ENCODE measurements at places on chromosomes 5 and 9.

DNA sequence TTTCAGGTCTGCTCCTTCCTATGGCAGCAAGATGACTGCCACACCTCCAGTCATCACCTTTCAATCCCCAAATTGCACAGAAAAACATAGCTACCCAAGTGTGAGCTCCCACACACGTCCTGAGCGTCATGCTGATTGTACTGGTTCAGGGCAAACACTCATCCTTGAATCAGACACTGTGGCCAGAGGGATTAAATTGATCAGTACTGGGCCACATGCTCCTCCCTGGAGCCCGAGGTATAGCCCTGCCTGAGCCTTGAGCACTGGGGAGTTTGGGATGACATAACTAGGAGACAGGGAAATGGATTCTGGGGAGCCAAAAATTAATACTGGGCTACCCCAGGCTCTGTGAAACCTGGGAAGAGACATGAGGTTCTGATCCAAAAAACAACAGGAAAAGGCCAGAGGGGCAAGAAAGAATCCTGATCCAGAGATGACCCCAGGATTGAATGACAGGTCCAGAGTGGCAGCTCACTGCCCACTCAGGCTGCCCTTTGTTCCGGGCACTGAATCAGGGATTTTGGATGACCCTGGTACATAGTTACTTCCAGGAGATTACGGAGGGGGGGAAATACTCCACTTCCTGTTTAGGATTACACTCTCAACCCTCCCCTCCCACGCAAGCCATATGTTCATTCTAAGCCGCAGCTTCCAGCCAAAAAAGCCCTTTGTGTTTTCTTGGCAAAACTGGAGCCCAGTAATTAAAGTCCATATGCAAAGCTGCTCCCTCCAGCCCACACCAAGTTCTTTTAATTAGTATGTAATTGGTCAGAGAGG is 141.6 kb upstream of the SPRY4 start:
- DNase-seq: peak; percentile 12

- DNase-seq: no peak
Measured at GRCh38 chr5:31186672-31187267, 6.7 kb upstream of the CDH6 start.

GRCh38 chr5:173242079-173242478 is 7.1 kb upstream of the NKX2-5 start:
- DNase-seq: no peak

GRCh38 chr5:72477644-72478043 is 29.6 kb downstream of the ZNF366 start:
- DNase-seq: no peak

DNA sequence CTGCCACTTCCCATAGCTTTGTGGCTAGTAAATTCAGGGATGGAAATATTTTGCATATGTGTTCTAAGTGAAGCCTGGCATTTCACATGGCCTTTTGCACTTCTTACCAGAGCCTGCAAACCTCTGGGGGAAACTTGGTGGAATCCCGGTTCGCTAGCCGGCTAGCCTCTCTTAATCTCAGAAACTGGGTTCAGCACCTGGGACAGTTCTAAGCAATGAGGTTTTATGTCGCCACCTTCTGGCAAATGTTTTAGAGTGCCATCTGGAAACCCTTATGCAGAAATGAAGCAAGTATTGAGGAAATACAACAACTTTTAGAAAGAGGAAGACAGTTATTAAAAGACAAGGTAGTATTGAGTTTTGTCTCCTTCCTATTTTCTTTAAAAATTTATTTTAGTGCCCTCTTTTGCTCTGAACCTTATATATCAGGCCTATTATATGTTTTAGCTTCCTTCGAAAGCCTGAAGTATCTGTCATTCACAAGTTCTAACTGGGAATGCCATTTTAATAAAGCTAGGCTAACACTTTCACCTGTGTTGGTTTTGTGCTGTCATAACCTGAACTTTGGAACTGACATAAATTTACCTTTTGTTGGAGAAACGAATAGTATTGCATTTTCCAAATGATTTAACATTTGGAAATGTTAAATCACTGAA is 963 bp upstream of the HTR1A start:
- DNase-seq: no peak

DNA sequence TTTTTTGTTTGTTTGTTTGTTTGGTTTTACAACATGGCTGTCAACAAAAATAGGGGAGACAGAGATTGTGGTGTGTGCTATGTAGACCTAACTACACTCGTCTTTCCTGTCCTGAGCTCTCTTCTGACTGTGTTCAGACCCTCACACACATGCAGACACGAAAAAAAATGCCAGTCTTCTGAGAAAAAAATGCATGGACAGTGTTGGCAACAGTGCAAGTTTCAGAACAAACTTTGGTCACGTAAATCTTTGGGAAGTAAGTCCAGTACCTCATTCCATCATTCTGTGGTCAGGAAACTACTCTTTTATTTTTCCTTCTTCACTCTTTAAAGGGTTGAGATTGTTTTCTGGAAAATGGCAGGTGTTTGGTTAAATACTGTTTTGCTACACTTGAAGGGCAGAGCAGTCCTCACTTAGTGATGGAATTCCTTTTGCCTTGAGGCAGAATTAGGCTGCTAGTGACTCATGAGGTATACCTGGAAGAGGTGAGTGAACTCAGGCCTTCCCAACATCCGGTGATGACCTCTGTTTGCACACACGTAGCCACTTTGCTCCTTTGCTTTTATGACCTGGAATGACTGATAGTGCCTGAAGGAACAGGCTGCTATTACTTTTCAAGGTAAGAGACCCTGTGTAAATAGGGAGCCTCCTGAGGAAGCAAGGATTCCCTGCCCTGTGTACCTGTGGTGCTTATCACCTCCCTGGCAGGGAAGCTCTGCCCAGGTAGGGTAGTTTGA is 81.6 kb upstream of the TNFAIP8 start:
- no peak for DNase-seq

DNA sequence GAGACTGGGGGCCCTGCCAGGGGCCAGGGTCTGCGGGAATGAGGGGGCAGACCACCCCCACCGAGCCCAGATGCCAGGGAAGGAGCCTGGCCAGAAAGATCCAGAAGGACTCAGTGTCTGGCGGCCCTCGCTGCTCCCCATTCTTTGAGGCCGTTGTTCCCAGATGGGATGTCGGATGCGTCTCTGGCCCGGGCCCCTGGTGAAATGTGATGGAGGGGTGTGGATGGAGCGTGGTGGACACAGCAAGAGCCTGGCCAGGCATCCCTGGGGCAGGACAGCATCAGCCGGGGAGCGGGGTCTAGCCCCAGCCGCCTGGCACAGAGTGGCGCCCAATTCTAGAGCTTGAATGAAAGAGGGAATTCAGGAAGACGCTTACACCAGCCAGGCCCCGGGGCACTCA is 46.2 kb upstream of the NKD2 start:
- no peak for DNase-seq

DNA sequence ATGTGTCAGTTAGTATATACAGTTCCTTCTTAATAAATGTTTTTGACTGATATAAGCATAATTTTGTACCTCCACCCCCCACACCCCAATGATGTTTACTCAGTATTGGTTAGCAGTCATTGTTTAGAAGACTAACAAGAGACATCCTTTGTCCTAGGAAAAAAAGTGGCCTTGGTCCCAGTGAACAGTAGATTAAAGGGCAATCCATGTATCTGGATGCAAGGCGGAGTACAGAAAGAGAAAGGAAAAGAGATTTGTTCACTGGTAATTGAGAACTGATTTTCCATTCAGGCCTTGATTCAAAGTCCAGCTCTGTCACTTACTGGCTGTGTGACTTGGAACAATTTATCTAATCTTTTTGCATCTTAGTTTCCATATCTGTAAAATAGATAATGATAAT is 4.6 kb downstream of the RALGPS1 start:
- no peak for DNase-seq

DNA sequence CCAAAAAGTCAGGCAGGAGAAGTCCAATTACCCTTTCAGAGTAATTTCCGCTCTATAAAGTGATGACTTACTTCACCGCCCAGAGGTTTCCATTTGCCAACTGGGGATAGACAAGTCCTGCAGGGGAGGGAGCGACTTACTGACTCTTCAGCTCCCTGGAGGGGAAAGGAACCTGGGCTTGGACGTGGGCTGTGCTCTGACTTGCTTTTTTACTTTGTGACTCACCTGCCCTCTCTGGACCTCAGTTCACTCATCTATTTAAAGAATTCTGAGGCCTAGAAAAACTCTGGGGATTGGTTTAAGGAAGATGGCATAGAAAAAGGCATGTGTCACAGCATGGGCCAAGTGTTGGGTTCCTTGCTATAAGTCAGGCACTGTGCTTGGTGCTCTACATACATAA is 180.4 kb upstream of the TRIM32 start:
- no peak for DNase-seq

GRCh38 chr5:175306381-175306780 is 137.6 kb downstream of the DRD1 start:
- DNase-seq: no peak

DNA sequence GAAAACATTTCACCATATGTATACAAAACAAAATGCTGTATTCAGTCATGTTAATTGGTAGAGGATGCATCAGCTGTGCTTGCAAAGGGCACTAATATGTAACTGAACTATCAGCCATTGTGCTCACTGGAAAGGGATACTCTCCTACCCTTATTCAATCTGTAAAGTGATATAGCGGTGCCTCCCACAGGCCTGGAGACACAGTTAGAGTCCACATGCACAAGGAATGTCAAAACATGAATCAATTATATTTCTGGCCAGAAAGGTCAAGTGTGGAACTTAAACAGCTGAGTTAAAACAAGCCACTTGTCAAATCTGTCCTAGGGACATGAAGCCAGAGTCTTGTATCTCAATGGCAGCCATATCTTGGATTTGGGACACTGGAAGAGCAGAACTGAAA is 71.2 kb upstream of the IZUMO3 start:
- DNase-seq: no peak

DNA sequence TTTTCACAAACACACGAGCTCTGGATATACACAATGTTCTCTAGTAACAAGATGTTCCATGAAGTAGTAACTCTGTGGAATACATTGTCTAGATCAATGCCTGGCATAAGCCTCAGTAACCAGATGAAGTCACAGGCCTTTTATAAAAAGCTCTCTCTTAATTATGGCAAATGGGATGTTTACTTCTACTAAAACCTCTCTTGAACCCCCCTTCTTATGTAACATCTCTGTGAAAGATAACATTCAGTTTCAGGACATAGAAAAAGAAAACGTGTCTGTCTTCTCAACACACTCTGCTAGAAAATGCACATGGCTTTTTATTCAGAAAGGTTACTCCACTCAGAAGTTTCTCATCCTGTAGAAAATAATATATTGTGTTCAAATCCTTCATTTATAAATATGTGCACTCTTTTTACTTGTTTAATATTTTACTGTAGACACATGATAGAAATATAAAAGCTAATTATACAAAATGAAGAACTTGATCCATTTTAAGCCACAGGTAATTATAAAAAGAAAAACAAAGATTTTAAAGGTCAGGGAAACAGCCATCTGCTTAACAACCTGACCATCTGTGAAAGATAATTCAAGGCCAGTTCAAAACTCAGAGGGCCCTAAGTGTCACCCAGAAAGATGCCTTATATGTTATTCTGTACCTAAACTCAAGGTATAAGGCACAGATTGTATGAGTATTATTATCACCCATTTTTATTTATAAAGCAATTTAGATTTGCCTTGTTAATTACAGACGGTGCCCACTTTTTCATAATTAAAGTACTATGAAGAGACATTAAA is 812.0 kb downstream of the CDH18 start:
- DNase-seq: no peak

DNA sequence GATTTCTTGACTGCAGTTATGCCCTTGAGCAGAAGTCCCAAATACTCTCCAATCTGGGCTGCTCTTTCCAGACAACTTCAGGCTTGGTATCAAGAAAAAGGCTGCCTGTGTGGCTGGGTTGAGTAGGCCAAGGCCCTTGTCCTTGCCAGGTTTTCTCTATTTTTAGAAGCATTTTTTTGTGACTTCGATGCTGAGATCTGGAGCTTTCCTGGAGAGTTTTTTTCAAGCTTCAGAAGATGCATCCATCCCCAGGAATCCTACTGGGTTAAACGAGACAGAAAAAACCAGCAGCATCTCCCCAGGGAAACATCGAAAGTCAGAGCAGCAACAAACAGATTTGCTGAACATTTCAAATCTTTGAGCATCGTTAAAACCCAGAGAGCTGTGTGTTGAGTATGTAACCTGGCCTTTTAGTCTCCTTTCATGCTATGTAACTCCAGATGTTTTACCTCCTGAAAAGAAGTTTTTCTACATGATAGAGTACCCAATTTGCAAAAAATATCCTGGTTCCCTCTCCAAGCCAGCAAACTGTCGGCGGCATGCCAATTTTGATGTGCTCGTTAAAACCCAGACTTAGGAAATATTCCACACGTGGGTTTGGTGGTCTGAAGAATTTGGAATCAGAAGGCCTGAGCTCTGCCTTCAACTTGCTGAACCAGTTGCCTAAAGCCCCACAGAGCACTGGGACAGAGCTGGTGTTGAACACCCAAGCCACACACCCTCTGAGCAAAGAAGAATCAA is 98.1 kb upstream of the ALDH1B1 start:
- no peak for DNase-seq

DNA sequence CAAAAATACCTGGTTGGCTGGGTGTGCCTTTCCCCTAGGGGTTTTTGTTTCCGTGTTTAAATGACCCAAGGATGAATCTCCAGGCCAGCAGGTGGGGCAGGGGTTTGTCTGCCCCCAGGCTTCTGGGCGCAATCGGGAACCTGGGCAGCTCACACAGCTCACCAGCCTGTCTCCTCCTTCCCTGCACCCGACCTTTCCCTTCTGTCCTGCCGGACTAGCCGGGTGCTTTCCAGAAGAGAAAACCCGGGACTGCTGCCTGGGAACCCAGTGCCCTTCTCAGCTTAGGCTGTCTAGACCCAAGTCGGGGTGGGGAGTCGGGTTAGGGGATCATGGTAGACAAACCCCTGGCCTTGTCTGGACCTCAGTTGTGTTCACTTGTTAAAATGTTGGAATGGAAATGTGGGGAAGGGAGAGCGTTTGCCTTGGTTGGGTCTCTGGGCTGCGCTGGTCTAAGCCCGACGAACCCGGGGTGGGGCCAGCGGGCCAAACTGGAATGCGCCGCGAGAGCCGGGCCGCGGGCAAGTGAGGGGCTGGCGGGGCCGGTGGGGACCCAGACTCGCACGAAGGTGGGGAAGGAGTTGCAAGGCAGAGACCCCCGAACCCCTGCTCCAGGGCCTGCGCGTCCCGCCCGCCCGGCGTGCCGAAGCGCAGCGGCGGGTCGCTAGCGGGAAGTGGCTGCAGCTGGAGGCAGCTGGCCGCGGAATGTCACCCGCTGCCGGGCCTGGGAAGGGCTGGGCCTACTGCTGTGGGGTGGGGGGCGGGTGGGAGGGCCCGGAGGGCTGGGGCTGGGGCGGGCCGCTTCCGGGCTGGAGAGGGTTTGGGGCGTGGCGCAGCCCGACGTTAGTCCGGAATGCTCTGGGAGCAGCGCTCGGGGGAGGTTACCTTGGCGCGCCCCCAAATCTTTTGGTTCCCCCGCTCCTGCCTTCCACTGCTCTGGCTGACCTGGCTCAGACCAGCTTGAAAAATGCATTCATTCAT is 84.6 kb downstream of the DAB2IP start:
- no peak for DNase-seq

DNA sequence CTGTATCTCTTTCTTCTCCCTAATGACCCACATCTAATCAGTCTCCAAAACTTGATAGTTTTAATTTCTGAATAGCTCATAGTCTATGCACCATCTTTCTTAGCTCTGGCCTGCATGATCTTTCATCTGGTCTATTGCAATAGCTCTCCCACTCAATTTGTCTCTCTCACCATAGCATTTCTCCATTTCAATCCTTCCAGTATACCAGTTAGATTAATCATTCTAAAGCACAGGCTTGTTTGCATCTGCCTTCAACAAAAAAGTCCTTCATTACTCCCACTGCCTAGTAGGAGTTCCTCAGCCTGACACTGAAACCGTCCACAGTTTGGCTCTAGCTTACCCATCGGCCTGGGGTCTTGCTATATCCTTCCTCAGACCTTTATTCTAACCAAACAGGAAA is 344.9 kb downstream of the ENC1 start:
- no peak for DNase-seq

Data from stimulated activated CD4-positive, alpha-beta T cell treated with anti-CD3 and anti-CD28 coated beads, Interleukin-4, amount 100 ng/mL, for 48 hours (primary cell).